ENCODE measurements at places on chromosomes 3 and 15. TPM values are rescaled to one million over a fixed set of nuclear protein-coding genes. Genes with fewer than 3 reads are reported as not detected.

DNA sequence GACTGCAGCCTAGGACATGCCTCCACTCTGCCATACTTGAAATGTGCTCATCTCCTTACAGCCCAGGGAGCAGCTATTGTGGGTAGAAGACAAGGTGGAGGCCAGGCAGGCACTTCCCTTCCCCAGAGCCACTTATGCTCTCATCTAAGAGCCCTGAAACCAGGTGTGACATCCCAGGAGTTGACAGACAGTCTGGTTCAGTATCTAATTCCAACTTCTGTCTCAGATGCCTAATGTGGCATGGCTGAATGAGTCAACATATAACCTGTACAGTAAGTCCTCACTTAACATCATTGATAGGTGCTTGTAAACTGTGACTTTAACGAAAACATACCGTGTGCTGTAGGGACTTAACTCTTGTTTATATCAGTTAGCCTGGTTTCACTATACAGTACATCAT lies 1.2 kb upstream of the CAPN3 start:
- H3K27me3 ChIP-seq, result no peaks in the 10 kb centered on the region
- DNase-seq, result no peak
- H3K4me1 ChIP-seq, result no peaks in the 10 kb centered on the region
- H3K4me3 ChIP-seq, result no peak overlapping the region
- H3K27ac ChIP-seq, result no peak overlapping the region

DNA sequence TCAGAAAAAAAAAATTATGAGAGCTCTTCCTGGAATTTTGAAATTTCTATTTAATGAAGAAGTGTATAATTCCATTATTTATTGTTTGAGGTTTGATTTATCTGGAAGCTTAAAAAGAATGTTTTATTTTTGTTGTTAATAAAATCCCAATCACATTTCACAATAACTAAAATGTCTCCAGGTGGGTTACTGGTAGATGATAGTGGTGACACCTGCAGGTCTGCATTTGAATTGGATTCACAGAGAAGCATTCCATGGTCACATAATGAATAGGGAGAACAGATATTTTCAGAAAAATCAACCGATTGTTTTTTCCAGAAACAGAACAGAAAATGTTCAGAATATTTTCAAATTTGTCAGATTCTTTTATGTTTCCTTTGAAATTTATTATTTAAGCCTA lies 48.3 kb downstream of the ASB7 start:
- no peaks in the 10 kb centered on the region for H3K4me1 ChIP-seq
- H3K27me3 ChIP-seq, result no peaks in the 10 kb centered on the region
- no peaks in the 10 kb centered on the region for H3K36me3 ChIP-seq
- H3K4me3 ChIP-seq, result no peak overlapping the region

- H3K4me1 ChIP-seq, result no peaks in the 10 kb centered on the region
- no peak for DNase-seq
- no peaks in the 10 kb centered on the region for H3K36me3 ChIP-seq
- no peak overlapping the region for H3K4me3 ChIP-seq
- H3K27me3 ChIP-seq, result no peaks in the 10 kb centered on the region
- H3K27ac ChIP-seq, result no peak overlapping the region
Observed at GRCh38 chr15:47577000-47577399, 140.3 kb upstream of the SEMA6D start.

GRCh38 chr3:16441371-16441875 lies 72.1 kb downstream of the RFTN1 start:
- H3K4me3 ChIP-seq, result no peak overlapping the region
- H3K27ac ChIP-seq, result no peak overlapping the region
- no peaks in the 10 kb centered on the region for H3K27me3 ChIP-seq
- H3K4me1 ChIP-seq, result peaks cover 26% of the 10 kb centered on the region
- H3K36me3 ChIP-seq, result no peaks in the 10 kb centered on the region
- no peak for DNase-seq

- no peak overlapping the region for H3K4me3 ChIP-seq
- H3K27ac ChIP-seq, result no peak overlapping the region
- DNase-seq, result no peak
- no peaks in the 10 kb centered on the region for H3K4me1 ChIP-seq
Observed at GRCh38 chr3:142019794-142020320, 129.5 kb downstream of the TFDP2 start.

Gene KCNH8
- total RNA-seq, result 0.08 TPM

Gene CX3CR1
- total RNA-seq, result 1.9 TPM

Data from liver (tissue), 10 donors.